Left lung (tissue), 14 donors: ENCODE measurements at places on chromosomes 2 and 18. TPM values are rescaled to one million over a fixed set of nuclear protein-coding genes. Genes with fewer than 3 reads are reported as not detected.

GKN2 gene
- polyA plus RNA-seq: 1.1 TPM

ABCG5 gene
- polyA plus RNA-seq: 0.27 TPM

LYG1 gene
- polyA plus RNA-seq: 2.0 TPM

DNA sequence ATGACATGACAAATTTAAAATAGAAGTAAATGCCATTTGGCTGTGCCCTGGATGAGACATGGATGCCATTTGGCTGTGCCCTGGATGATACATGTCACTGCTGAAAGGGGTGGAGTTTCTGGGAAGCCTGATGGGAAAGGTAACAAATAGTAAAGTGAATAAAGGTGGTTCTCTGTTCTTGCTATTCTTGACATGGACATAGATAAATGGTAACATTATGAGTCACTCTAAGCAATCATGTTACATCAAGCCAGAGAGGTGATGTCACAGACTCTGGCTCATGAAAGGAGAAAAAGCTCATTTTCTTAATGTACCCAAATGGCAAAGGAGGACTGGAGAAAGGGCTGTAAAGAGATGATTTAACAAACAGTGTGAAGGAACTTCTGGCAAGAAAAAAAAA, 86.4 kb downstream of the EML6 start:
- DNase-seq: no peak
- no peaks in the 10 kb centered on the region for H3K4me1 ChIP-seq
- H3K27me3 ChIP-seq: no peaks in the 10 kb centered on the region
- H3K27ac ChIP-seq: no peak overlapping the region
- H3K4me3 ChIP-seq: no peak overlapping the region

DNA sequence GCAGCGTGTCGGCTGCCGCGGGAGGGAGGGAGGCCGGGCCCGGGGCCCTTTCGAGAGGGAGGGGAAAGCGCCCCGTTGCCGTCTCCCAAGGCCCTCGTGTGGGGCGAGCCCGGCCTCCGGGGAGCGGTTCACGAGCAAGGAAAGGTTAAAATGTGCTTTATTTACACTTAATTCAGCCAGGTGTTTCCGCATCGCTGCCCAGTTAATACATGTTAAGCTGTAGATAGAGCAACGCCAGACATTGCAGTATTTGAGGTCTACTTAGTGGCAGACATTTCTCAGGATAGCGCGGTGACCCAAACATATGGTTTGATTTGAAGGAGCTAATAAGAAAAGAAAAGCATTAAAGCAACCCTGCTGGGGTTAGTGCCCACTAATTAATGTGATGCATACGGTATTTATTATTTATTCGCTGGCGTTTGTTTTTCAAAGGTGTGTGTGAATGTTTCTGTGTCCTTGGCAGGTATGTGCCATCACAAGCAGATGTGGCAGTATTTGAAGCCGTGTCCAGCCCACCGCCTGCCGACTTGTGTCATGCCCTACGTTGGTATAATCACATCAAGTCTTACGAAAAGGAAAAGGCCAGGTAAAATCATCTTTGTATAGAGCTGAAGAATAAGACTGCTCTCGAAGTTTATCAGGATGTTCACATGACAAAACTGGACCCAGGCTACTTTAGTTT, 571 bp downstream of the EEF1B2 start:
- peaks cover 44% of the 10 kb centered on the region for H3K36me3 ChIP-seq
- peaks cover 11% of the 10 kb centered on the region for H3K4me1 ChIP-seq
- no peaks in the 10 kb centered on the region for H3K27me3 ChIP-seq
- H3K4me3 ChIP-seq: peak overlapping the region; percentile 74
- H3K27ac ChIP-seq: peak overlapping the region; percentile 86

FBXO15 gene
- 5.0 TPM for polyA plus RNA-seq

- peaks cover 29% of the 10 kb centered on the region for H3K4me1 ChIP-seq
- H3K36me3 ChIP-seq: no peaks in the 10 kb centered on the region
- H3K4me3 ChIP-seq: no peak overlapping the region
- H3K27me3 ChIP-seq: no peaks in the 10 kb centered on the region
Measured at GRCh38 chr2:65299246-65299645, 71.6 kb downstream of the ACTR2 start.

DNA sequence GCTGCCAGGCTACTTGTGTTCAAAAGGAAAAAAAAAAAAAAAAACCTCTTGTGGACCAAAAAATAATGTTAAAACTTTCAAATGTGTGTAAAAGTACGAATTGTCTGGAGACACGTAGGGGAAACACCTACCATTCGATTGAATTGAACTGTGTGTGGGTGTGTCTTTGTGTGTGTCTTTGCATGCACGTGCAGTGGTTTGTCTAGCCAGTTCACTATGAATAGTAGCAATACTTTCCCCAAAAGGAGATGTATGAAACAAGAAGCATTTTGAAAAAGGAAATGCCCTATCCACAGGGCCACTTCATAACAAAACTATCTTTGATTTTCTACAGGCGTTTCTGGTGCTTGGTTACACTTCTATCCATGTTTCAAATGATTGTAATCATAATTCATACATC, 186.8 kb downstream of the RPRM start:
- H3K4me3 ChIP-seq: no peak overlapping the region
- H3K36me3 ChIP-seq: no peaks in the 10 kb centered on the region
- H3K27ac ChIP-seq: no peak overlapping the region
- H3K4me1 ChIP-seq: no peaks in the 10 kb centered on the region
- DNase-seq: no peak

CACNB4 gene
- polyA plus RNA-seq: 9.4 TPM

- no peaks in the 10 kb centered on the region for H3K27me3 ChIP-seq
- H3K36me3 ChIP-seq: no peaks in the 10 kb centered on the region
- no peak overlapping the region for H3K27ac ChIP-seq
- no peaks in the 10 kb centered on the region for H3K4me1 ChIP-seq
- DNase-seq: no peak
Measured at GRCh38 chr2:227643990-227644551, 22.5 kb upstream of the SCYGR5 start.

- peaks cover 11% of the 10 kb centered on the region for H3K4me1 ChIP-seq
- peaks cover 37% of the 10 kb centered on the region for H3K27me3 ChIP-seq
- no peaks in the 10 kb centered on the region for H3K36me3 ChIP-seq
- peak overlapping the region; percentile 30 for H3K27ac ChIP-seq
- DNase-seq: peak; percentile 68
Measured at GRCh38 chr2:169363560-169364150, 1.3 kb upstream of the LRP2 start.

B3GNT7 gene
- 5.2 TPM for polyA plus RNA-seq

DNA sequence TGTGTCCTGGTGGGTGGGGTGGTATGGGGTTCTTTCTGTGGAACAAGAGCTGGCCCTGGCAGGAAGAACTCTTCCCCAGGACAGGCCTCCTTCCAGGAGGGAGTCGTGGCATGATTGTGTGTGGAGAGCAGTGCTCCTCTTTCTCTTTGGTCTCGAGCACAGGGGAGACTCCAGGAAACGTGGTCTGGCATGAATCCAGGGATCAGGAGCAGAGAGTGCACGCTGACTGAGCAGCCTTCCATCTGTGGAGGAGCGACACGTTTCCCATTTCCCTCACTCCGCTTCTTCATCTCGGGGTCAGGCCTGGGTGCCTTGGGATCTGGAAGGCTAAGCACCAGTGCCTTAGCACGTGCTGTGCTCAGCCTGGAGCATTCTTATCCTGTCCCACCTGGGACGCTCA, 132.0 kb upstream of the HDAC4 start:
- no peak overlapping the region for H3K4me3 ChIP-seq
- no peak for DNase-seq
- no peaks in the 10 kb centered on the region for H3K4me1 ChIP-seq
- H3K36me3 ChIP-seq: no peaks in the 10 kb centered on the region

DNA sequence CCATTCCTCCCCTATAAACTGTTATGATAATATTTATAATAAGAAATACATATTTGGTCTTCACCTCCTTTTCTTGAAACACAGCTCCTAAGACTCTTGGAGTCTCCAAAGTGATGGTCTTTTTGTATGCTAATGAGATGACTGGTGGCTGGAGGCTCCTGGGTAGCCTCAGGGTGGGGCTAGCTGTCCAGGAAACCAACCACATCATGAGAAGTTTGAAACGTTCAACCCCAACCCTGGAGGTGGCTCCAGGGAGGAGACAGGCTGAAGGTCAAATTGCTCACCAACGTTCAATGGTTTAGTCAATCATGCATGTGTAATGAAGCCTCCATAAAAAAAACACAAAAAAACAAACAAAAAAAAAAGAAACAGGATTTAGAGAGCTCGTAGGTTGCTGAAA, 298.7 kb upstream of the MGAT5 start:
- DNase-seq: no peak
- H3K4me1 ChIP-seq: no peaks in the 10 kb centered on the region
- H3K27ac ChIP-seq: no peak overlapping the region
- no peaks in the 10 kb centered on the region for H3K36me3 ChIP-seq
- no peak overlapping the region for H3K4me3 ChIP-seq
- no peaks in the 10 kb centered on the region for H3K27me3 ChIP-seq

L3MBTL4 gene
- polyA plus RNA-seq: 6.0 TPM

TMEM37 gene
- polyA plus RNA-seq: 31.1 TPM

REG1B gene
- polyA plus RNA-seq: not detected

DNA sequence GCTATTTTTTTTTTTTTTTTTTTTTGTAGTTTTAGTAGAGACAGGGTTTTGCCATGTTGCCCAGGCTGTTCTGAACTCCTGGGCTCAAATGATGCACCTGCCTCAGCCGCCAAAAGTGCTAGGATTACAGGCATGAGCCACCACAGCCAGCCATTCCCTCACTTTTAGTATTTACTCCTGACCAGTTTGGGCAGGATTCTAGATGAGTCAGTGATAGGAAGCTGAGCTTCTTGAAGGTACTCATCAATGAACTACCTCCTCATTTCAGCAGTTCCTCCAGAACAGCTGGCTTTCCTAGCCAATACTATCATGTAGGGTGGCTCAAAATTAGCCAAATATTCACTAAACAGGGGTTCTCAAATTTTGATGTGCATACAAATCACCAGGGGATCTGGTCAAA, 57.2 kb downstream of the CYBRD1 start:
- H3K27ac ChIP-seq: no peak overlapping the region
- no peaks in the 10 kb centered on the region for H3K27me3 ChIP-seq
- H3K4me1 ChIP-seq: no peaks in the 10 kb centered on the region

ZNF521 gene
- 45.4 TPM for polyA plus RNA-seq

- H3K27ac ChIP-seq: no peak overlapping the region
- DNase-seq: no peak
- no peaks in the 10 kb centered on the region for H3K27me3 ChIP-seq
- H3K36me3 ChIP-seq: no peaks in the 10 kb centered on the region
Measured at GRCh38 chr18:4260107-4260506, 195.0 kb downstream of the DLGAP1 start.

ABCA12 gene
- 0.17 TPM for polyA plus RNA-seq

DNA sequence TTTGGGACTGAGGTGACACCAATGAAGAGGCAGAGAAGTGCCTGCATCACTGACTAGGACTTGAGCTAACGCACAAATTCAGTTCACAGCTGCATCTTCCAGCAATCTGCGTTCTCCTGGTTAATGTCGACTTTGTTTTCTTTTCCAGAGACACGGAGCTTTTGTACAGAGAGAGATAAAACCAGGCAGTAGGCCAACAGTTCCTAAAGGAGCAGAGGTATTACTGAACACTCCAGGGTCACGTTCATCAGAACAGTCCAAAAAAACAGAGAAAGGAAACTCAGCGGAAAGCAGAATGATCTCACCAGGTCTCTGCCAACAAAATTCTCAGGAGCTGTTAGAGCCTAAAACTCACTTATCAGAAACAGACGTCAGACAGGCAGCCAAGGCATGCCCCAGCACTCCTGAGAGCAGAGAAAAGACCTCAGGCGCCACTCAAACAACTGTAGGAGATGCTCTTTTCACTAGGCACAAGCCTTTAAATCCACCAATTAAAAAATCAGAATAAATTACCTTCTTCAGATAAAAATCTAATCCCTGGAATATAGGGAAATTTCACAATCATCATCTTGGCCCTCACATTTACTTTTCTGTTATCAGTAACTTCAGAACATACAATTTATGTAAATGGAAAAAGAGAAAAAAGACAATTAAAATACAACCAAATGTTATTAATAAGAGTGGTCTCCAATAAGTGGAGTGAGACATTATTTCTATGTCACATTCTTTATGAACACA, 95.9 kb upstream of the SPTBN1 start:
- no peak overlapping the region for H3K4me3 ChIP-seq
- peak overlapping the region; percentile 49 for H3K27ac ChIP-seq
- DNase-seq: no peak
- H3K27me3 ChIP-seq: no peaks in the 10 kb centered on the region
- H3K4me1 ChIP-seq: peaks cover 7% of the 10 kb centered on the region

DNA sequence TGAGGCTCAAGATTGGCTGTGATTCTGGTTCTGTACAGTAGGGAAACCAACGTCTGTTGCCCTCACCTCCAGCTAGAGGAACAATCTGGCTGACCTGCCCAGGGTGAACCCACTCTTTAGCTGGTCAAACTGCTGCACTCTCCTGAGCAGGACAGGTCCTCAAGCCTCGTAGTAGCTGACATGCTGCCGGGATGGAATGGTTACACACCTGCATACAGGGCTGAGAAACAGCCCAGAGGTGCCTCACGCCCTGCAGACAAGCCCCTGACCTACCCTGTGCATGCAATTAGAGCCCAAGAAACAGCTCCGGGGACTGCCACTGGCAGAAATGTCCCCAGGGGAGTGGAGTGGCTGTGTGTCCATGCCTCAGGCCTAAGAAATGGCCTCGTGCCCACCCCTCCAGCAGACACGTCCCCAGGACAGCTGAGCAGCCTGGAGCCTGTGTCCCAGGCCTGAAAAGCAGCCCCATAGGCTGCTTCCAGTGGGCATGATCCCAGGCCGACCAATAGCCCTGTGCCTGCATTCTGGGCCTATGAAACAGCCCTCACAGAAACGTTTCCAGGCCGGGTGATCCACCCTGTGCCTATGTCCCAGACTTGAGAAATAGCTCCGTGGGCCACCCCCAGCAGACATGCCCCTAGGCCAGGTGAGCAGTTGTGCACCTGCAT, 25.4 kb downstream of the BOLL start:
- no peak overlapping the region for H3K4me3 ChIP-seq
- H3K36me3 ChIP-seq: no peaks in the 10 kb centered on the region
- no peak for DNase-seq
- H3K4me1 ChIP-seq: no peaks in the 10 kb centered on the region
- H3K27me3 ChIP-seq: no peaks in the 10 kb centered on the region

GRCh38 chr18:58045242-58046092, 1.4 kb downstream of the NEDD4L start:
- H3K27ac ChIP-seq: peak overlapping the region; percentile 83
- DNase-seq: peak; percentile 50
- H3K27me3 ChIP-seq: no peaks in the 10 kb centered on the region
- H3K4me1 ChIP-seq: no peaks in the 10 kb centered on the region
- H3K36me3 ChIP-seq: no peaks in the 10 kb centered on the region
- peak overlapping the region; percentile 91 for H3K4me3 ChIP-seq

GRCh38 chr2:240820607-240821428, 799 bp upstream of the KIF1A start:
- no peak overlapping the region for H3K4me3 ChIP-seq
- no peak overlapping the region for H3K27ac ChIP-seq
- H3K4me1 ChIP-seq: peaks cover 27% of the 10 kb centered on the region
- DNase-seq: no peak
- no peaks in the 10 kb centered on the region for H3K36me3 ChIP-seq

DNA sequence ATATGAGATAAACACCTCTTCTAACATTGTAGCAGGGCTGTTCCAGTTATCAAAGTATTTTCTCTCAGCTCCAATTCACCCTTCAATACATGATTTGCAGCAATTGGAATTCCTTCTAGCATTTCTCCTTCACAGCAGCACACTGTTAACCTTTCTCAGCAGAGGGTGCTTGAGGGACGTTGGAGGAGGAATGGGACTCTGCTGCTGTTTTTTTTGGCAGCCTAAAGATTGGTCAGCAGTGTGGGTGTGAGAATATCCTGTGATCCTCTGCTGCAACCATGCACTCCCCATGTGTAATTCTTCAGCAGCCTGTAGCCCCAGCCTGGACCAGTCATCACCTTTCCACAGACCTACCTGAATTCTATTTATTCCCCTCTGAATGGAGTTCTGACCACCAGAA, 1708.9 kb upstream of the CELF4 start:
- no peak overlapping the region for H3K4me3 ChIP-seq
- H3K4me1 ChIP-seq: no peaks in the 10 kb centered on the region
- no peaks in the 10 kb centered on the region for H3K36me3 ChIP-seq
- no peak for DNase-seq
- no peaks in the 10 kb centered on the region for H3K27me3 ChIP-seq
